Vagina (tissue), 2 donors: ENCODE measurements at places on chromosomes 7 and 10. TPM values are rescaled to one million over a fixed set of nuclear protein-coding genes. Genes with fewer than 3 reads are reported as not detected.

DNA sequence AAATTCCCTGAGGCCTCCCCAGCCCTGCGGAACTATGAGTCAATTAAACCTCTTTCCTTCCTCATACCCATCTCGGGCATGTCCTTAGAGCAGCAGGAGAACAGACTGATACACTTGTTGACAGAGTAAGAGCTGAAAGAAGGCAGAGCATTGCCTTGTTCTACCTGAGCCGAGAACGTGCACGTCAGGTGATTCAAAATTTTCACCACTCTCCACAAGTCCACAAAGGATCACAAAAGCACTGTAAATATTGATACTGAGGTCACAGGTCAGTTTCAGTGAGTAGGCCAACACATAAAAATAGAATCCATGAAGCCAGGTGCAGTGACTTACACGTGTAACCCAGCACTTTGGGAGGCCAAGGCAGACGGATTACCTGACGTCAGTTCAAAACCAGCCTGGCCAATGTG lies 27.8 kb downstream of the DCLRE1C start:
- no peak overlapping the region for H3K4me3 ChIP-seq

Gene CYP17A1
- 43.2 TPM for total RNA-seq

DNA sequence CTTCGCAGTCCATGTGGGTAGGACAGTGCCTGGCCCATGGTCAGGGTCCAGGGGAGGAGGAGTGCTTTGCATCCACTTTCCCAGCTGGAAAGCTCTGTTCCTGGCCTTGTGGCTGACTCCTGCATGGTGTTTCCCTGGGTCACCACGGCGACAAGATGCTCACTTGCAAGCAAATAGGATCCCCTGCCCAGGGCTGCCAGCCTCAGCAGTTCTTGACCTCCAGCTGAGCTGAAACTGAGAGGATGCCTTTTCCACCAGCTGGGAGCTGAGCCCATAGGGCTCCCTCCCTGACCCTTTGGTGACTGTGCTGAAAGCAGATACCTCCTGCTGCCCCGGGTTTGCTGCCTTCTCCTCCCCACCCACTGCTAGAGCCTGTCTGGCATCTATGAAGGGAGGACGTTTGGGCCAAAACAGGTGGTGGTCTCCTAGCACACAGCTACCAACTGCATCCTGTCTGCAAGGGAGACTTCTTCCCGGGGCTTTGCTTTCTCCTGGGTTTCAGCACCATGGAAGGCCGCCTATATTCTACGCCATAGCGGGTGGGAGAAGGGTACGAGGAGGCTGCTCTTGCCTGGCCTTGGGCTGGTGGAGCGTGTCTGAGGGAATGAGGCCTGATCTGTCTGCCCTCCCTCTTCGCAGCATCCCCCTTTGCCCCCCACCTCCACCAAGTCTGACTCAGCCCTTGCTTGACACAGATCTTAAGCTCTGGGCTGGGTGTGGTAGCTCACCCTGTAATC lies 34.4 kb downstream of the UBTD1 start:
- no peak for DNase-seq
- H3K36me3 ChIP-seq = no peaks in the 10 kb centered on the region
- no peak overlapping the region for H3K4me3 ChIP-seq
- H3K27me3 ChIP-seq = no peaks in the 10 kb centered on the region
- peak overlapping the region; percentile 62 for H3K27ac ChIP-seq
- peaks cover 17% of the 10 kb centered on the region for H3K4me1 ChIP-seq

Gene GRB10
- 48.6 TPM for total RNA-seq

GRCh38 chr10:14120812-14121211 lies 209.9 kb downstream of the FRMD4A start:
- no peak overlapping the region for H3K4me3 ChIP-seq
- no peak for DNase-seq
- H3K4me1 ChIP-seq = no peaks in the 10 kb centered on the region
- no peaks in the 10 kb centered on the region for H3K36me3 ChIP-seq
- H3K27me3 ChIP-seq = no peaks in the 10 kb centered on the region

DNA sequence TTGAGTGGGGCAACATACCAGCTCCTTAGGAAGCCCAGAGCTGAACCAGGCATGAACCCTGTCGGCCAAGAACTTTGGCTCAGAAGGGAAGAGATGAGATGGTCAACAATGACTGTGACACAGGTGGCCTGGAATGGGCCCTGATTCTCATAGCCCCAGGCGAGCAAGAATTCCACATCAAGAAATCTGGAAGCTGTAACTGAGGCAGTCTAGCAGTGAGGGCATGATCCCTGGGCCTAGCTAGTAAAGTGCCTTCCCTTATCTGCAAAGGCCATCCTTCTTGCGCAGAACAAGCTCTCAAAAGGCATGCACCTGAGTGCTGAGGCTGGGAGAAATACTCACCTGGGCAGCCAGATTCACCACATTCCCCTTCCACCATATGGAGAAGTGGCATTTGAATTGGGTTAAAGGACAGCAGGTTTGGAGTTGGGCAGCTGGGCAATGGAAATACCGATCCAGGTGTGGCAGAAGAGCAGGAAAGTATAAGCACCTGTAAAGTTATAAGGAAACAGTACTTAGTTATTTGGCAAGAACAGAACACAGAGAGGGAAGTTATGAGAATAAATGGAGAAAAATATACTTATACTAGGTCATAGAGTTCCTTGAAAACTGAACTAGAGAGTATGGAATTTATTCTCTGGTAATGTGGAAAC lies 78.6 kb upstream of the CAPZA2 start:
- no peaks in the 10 kb centered on the region for H3K27me3 ChIP-seq
- H3K4me1 ChIP-seq = peaks cover 14% of the 10 kb centered on the region
- H3K27ac ChIP-seq = no peak overlapping the region
- DNase-seq = no peak
- no peak overlapping the region for H3K4me3 ChIP-seq
- no peaks in the 10 kb centered on the region for H3K36me3 ChIP-seq

Gene NFE2L3
- total RNA-seq = 5.2 TPM
